ENCODE measurements at places on chromosomes 1 and 21.
A peak's percentile ranks its signal among the peaks of the same experiment; 100 is the strongest.

GRCh38 chr1:21781815-21782348 is 1.1 kb downstream of the USP48 start:
- DNase-seq = no peak

DNA sequence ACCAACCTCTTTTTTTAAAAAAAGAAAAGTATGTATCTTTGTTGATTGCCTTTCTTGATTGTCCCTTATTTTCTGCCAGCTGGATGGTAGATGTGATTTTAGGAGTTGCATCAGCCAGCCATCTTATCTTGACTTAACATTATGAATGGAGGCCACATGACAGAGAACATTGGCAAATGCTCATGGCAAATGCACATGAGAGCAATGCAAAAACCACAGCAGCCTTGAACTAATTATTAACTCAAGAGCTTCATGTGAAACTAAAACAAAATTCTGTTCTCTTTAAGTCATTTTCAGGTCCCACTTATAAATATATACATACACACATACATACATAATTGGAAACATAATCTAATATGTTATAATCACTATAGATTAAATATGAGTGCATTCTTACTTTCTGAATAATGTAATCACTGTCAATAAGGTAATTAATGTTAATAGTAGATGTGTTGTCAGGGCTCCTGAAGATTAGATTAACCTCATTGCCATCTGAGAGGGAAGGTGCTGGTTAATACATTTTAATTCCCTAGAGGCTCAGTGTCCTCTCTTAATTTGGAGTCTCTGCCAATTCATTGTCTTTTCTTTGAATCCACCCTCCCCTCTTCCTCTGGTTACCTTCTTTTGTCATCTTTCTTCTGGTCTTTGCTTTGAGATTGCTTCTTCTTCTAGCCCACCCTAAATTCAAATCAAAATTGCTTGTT is 962.2 kb downstream of the ADGRL2 start:
- DNase-seq = no peak

GRCh38 chr1:160781914-160782689 is 13.9 kb upstream of the LY9 start:
- no peak for DNase-seq

DNA sequence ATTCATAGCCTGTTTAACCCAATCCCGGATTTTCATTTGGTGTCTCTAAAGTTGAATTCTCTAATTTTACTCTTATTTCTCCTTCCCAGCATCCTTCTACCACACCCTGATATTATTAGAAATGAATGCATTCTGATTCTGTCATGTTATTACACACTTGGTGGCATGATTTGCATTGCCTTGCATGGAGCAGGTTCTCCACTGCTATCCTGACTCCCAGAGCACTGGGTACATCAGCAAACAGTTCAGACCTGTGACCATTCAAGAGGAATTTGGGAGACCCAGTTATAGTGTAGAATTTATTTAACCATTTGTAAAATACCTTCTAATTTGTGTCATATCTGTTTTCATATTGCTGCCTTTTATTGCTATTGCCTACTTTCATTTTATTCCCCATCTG is 2.6 kb downstream of the LRRC8B start:
- DNase-seq = no peak

GRCh38 chr1:153428073-153428638 is 11.8 kb downstream of the S100A7A start:
- no peak for DNase-seq

DNA sequence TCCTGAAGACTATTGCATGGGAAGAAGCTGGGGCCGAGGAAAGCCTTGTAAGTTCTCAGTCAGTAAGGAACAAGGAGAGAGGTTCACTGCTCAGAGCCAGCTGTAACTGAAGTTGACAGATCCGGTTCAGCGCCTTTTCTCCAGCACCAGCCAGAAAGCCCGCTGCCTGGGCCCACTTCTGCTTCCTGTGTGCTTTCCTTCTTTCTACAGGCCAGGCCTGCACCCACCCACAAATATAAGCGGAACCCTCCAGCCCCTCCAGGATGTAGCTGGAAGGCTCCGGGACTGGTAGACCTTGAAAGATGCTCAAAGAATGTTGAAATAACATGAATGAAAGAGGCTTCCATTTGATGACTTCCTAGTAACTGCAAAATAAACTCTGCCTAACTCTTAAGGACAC is 38.8 kb downstream of the PARP1 start:
- no peak for DNase-seq

GRCh38 chr1:201444792-201445191 is 23.3 kb upstream of the TNNI1 start:
- DNase-seq = no peak

DNA sequence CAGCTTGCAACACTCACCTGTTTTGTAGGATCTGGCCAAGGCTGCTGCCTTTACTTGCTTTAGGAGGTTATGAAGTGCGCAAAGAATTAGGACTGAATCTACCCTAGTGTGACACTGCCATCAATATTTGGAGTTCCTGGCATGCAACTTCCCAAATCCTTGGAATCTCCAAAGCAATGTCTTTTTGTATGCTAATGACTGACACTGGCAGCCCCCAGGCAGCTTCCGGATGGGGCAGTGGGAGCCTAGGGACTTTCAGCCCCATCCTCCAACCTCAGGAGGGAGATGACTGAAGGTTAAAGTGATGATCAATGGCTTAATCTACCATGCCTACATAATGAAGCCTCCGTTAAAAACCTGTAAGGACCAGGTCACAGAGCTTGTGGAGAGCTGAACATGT is 5.5 kb downstream of the RCC2 start:
- no peak for DNase-seq

DNA sequence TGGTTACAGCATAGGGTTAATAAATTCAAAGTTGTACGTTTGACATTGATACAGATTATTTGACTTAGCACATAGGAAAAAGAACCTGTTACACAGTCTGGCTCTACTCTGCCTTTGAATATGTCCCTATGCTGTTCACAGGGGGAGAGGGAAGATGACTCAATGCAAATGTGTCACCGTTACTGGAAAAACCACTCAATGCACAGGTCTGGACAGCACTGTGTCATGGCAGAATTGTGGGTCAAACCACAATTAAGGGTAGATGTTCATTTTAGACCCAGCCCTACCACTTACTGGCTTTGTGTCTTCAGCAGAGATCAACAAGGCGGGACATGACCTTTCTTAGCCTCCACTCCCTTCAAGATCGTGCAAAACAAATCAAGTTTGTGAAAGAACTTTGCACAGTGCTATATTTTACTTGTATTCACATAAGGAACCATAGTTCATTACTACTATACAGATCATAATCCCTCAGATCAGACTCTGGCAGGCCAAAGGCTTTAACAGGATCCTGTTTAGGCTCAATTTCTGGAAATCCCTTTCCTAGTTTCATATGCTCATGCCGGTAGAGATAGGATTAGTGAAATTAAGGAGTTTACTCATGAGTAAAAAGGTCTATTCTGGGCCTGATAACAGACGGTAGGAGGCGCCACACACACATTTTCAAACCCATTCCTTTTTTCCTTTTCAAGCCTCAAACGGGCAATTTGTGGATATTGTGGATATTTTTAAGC is 22.1 kb downstream of the EIF2D start:
- no peak for DNase-seq

DNA sequence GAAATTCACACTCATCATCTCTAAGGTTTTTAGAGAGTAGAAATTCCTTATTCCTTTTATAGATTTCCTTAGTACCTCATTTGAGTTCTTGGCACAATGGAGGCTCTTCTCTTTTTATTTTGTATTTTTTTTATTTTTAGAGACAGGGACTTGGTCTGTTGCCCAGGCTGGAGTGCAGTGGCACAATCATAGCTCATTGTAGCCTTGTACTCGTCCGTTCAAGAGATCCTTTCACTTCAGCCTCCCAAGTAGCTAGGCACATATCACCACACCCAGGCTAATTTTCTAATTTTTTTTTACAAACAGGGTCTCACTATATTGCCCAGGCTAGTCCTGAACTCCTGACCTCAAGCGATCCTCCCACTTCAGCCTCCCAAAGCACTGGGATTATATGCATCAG is 29.6 kb downstream of the RGL1 start:
- no peak for DNase-seq

GRCh38 chr1:27604579-27605299 is 795 bp upstream of the AHDC1 start:
- DNase-seq = no peak

DNA sequence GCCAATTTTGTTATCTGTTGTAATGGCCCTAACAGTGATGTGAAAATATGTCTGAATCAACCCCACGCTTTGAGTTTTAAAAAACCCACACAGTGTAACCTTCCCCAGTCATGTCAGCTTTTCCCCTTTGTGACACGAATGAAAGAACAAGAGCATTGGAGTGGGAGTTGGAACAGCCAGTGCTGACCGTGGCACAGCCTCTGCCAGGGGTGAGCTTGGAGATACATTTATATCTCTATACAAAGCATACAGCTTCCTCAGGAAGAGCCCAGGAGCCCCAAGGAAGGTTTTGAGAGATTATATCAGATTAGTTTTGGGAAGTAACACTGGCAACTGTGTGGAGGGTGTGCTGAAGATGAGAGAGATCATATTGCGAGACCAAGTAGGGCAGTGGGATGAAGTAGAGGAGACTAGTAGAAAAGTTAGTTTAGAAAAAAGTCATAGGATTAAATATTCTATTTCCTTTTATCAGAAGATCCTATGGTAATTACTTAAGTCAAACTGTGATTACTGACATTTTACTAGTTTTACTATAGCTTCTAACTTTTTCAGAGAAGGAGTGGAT is 15.9 kb downstream of the LRRC8B start:
- no peak for DNase-seq

- DNase-seq = no peak
These were observed 16.3 kb downstream of the ABCD3 start for GRCh38 chr1:94434365-94435045.

GRCh38 chr1:17348593-17349234 is 23.3 kb upstream of the PADI6 start:
- DNase-seq = no peak

GRCh38 chr1:217026531-217026930 is 303.3 kb upstream of the ESRRG start:
- no peak for DNase-seq

GRCh38 chr1:241600496-241600901 is 39.7 kb downstream of the CHML start:
- no peak for DNase-seq

GRCh38 chr1:47803815-47804501 is 193.2 kb downstream of the TRABD2B start:
- no peak for DNase-seq

- DNase-seq = no peak
These were observed 384.6 kb downstream of the RRAGC start for GRCh38 chr1:38474738-38475623.

- DNase-seq = no peak
These were observed 643 bp upstream of the MOB3C start for GRCh38 chr1:46617108-46617800.

DNA sequence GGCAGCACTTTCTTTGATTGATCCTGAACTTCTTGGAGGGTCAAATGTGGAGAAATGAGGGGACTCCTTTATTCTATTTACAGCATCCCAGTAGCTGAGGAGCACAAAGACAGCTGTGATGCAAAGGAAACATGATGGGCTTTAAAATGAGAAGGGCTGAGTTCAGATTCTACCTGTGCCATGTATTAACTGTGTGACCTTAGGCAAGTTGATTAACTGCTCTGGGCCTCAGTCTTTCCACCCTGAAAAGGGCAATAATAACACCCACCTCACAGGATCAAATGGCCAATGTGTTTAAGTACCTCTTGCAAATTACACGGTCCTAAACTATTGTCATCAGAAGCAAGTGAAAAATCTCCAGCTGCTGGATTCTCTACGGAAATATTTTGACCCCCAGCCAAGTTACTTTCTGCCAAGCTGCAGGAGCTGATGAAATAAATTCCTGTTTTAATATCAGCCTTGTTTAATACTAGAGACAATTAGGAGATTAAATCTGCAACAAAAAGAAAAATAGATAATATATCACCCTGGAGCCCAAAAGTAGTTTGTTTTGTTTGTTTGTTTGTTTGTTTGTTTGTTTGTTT is 15.7 kb downstream of the TMEM81 start:
- DNase-seq = no peak

- DNase-seq = peak; percentile 16
These were observed 5.0 kb downstream of the WNT3A start for GRCh38 chr1:228011721-228012311.

DNA sequence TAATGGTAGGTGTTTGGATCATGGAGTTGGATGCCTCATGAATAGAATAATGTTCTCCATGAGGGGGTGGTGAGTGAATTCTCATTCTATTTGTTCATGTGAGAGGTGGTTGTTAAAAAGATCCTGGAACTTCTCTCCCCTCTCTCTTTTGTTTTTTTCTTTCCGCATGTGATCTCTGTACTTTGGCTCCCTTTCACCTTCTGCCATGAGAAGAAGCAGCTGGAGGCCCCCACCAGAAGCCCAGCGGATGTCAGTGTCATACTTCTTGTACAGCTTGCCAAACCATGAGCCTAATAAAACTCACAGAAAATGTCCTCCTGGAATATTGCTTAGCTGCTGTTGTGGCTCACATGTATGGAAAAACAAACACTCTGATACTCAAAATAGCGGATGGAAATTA is 1212.3 kb upstream of the NCAM2 start:
- DNase-seq = no peak

- no peak for DNase-seq
These were observed 94.4 kb upstream of the IGSF21 start for GRCh38 chr1:18013216-18013615.

GRCh38 chr1:90504509-90504908 is 212.6 kb downstream of the BARHL2 start:
- no peak for DNase-seq

- no peak for DNase-seq
These were observed 9.3 kb downstream of the IRF2BP2 start for GRCh38 chr1:234600418-234601281.
